ENCODE measurements at places on chromosomes 12 and 14.

DNA sequence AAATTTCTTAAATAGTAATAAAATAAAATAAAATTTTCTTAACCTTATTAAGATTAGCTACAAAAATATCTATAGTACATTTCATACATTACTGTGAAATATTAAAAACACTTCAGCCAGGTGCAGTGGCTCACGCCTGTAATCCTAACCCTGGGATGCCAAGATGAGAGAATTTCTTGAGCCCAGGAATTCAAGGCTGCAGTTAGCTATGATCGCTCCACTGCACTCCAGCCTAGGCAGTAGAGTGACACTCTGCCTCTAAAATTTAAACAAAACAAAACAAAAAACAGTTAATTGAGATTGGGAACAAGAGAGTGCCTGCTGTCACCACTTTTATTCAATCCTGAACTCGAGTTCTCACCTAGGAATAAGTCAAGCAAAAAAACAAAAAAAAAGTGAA lies 95.0 kb upstream of the CPNE8 start:
- DNase-seq, result no peak

GRCh38 chr12:6843118-6843902 lies 2.6 kb downstream of the GNB3 start:
- no peak for DNase-seq

- peak; percentile 77 for DNase-seq
These were observed 19.3 kb downstream of the ZC2HC1C start for GRCh38 chr14:75088566-75089373.

GRCh38 chr12:45543887-45544286 lies 185.6 kb upstream of the ARID2 start:
- peak; percentile 64 for DNase-seq

GRCh38 chr12:59699421-59700152 lies 103.8 kb downstream of the SLC16A7 start:
- DNase-seq, result no peak

- peak; percentile 82 for DNase-seq
These were observed 7.7 kb upstream of the TMEM132D start for GRCh38 chr12:129911428-129912049.
